Cerebellar nuclear complex (tissue), 1 donor: ENCODE measurements at places on chromosomes 16 and 17.
A peak's percentile ranks its signal among the peaks of the same experiment; 100 is the strongest.

GRCh38 chr17:68381076-68381900, 76.0 kb downstream of the WIPI1 start:
- DNase-seq, result no peak

DNA sequence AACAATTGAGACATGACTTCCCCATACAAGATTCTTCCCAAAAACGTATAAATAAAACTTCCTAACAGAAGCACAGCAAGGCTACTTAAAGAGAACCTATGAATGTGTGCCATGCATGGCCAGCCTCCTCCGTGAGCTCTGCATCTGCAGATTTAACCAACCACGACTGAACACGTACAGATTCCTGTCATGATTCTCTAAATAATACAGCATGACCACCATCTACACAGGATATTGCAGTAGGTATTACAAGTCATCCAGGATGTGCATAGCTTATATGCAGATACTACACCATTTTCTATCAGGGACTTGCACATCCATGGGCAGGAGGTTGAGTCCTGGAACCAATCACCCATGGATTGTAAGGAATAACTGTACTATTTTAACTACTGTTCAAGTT, 1.4 kb upstream of the QRICH2 start:
- DNase-seq, result no peak

GRCh38 chr16:65666132-65666941, 544.5 kb upstream of the CDH11 start:
- no peak for DNase-seq

DNA sequence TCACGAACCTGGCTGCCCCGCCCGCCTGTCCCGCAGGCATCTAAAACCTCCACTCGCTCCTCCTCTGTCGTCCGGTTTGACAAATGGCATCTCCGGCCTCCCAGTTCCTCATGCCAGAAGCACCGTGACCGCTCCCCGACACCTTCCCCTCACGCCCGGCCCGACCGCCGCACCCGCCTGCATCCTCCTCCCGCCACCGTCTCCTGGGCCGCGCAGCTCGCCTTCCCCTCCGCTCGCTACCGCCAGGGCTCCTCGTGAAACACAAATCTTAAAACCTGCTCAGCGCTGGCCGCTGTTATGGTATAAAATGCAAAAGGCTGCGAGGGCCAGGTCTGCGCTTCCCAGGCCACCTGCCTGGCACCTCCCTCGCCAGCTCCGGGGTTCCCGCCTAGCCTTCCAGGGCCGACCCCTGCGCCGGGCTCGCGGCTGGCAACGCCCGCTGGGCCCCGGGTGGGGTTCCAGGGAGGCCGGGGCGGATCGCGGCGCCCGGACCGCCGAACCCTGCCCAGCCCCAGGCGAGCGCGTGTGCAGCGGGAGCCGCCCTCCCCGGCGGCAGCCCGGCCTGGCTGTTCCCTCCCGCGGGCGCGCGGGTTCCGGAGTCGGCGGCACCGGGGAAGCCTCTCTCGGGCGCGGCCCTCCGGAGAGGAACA, 488 bp downstream of the SPSB3 start:
- no peak for DNase-seq

DNA sequence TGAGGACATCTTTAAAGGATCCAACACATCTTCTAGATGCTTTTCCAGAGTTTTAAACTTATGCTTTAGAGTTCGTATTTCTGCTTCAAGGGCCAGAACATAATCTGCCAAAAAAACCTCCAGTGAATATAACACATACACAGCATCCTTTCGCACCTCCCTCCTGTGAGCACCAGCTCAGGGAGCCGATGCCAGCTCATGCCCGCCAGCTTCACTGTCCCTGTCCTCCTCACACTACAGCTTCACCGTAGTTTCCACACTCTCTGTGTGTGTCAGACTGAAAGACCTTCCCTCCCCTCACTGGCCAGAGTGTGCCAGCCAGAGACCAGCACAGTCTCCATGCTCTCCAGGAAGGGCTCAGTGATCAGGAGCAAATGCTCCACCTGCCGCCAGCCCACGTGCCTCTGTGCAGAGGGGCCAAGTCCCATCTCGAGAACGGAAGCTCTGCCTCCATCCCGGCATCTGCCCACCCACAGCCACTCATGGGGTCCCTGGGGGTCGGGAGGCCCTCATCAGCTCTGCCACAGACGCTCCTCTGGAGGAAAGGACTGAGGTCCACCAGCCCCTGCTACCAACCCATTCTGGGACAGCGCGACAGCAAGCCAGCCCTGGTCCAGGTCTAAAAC, 40.8 kb downstream of the CCDC57 start:
- no peak for DNase-seq

GRCh38 chr17:6596511-6596910, 40.2 kb upstream of the PITPNM3 start:
- no peak for DNase-seq

GRCh38 chr17:77145612-77146245, 5.0 kb downstream of the SEC14L1 start:
- DNase-seq, result no peak

GRCh38 chr17:979539-980405, at the start of gene NXN:
TSS of gene NXN (minus strand) at chr17:979776.
- peak; percentile 30 for DNase-seq

GRCh38 chr17:62566996-62567578, 60.4 kb upstream of the MRC2 start:
- no peak for DNase-seq

- peak; percentile 6 for DNase-seq
These were observed 15.9 kb downstream of the ANKRD40 start for GRCh38 chr17:50691550-50692447.

- no peak for DNase-seq
These were observed 13.9 kb upstream of the NCBP3 start for GRCh38 chr17:3859940-3860339.

GRCh38 chr17:60665602-60666001, 12.0 kb upstream of the BCAS3 start:
- DNase-seq, result no peak

GRCh38 chr17:2125013-2125535, 70.2 kb downstream of the HIC1 start:
- DNase-seq, result no peak

DNA sequence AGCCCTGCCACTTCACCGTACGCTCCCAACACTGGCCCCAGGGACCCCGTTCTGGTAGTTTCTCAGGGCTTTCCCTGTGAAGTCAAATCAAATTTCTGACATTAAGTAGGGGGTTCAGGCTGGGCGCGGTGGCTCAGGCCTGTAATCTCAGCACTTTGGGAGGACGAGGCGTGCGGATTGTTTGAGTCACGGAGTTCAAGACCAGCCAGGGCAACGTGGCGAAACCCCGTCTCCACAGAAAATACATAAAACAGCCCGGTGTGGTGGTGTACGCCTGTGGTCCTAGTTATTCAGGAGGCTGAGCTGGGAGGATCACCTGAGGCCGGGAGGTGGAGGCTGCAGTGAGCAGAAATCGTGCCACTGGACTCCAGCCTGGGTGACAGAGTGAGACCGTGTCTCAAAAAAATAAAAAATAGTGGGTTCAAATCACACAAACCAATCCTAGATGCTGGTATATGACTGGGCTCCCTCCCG, 632 bp downstream of the CYBC1 start:
- DNase-seq, result no peak

- no peak for DNase-seq
These were observed 13.5 kb downstream of the KIAA0753 start for GRCh38 chr17:6627019-6627418.

DNA sequence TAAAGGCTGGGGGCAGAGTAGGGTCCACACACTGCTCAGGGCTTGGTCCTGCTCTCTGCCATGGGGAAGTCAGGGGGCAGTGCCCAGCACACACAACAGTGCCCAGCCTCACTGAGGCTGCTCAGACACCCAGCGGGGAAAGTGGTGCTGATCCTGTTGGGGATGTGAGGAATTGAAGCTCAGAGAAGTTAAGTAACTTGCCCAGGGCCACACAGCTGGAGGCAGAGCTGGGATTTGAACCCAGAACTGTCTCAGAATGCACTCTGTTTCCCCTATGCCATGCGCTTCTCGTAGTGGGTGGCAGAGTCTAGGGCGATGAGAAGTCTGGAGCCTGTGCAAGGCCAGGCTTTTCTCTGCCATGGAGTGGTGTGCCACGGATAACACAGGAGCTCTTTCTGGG, 59.3 kb downstream of the SDK2 start:
- no peak for DNase-seq

GRCh38 chr17:67053438-67054000, 9.2 kb downstream of the CACNG1 start:
- no peak for DNase-seq

GRCh38 chr16:57261806-57262205, 16.7 kb downstream of the ARL2BP start:
- no peak for DNase-seq

GRCh38 chr17:78323826-78324390, 36.0 kb downstream of the SOCS3 start:
- no peak for DNase-seq

- DNase-seq, result no peak
These were observed 85.0 kb downstream of the GRIN2A start for GRCh38 chr16:10097271-10097670.

- DNase-seq, result no peak
These were observed 265.7 kb upstream of the KCNJ16 start for GRCh38 chr17:69809331-69809730.

DNA sequence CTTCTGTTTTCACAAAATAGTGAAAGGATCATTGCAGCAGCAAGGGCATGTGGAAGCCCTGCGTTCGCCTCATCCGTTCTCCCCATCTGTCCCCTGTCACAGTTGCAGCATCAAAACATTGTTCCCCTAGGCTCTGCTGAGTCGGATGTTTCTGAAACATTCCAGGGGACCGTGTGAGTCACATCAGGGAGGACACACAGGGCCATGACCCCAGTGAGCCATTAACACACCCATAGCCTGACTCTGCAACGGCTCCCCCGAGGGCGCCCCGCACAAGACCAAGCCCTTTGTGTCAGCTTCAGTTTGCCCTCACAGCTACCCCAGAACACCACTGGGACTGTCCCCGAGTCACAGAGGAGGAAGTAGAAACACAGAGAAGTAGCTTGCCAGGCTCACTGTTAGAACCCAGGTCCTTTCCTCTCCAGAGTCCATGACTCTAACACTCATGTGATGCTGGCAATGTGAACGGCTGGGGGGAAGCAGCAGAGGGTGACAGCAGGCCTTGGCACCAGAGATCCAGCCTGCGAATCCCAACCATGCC, 63.3 kb upstream of the HSBP1 start:
- DNase-seq, result no peak

DNA sequence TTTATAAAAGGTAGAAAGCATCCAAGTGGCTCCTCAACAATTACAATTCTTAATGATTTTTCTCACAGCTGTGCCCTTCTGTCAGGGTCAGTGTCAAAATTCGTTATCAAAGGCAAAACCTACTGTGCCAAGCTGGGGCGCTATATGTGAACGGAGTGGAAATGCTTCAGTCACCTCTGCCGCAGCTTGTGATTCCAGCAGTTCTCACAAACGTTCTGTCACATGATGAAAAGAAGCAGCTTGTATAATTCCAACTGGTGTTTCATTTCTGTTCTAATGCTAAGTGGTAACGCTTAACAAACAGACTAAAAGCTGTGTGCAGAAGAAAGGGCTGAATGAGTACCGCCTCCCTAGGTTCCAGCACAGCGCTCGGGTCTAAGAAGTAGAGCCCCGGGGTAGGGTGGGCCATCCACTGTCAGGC, 14.2 kb downstream of the PLD6 start:
- DNase-seq, result no peak
